ENCODE measurements at places on chromosomes 1 and 21. TPM values are rescaled to one million over a fixed set of nuclear protein-coding genes. Genes with fewer than 3 reads are reported as not detected.

DNA sequence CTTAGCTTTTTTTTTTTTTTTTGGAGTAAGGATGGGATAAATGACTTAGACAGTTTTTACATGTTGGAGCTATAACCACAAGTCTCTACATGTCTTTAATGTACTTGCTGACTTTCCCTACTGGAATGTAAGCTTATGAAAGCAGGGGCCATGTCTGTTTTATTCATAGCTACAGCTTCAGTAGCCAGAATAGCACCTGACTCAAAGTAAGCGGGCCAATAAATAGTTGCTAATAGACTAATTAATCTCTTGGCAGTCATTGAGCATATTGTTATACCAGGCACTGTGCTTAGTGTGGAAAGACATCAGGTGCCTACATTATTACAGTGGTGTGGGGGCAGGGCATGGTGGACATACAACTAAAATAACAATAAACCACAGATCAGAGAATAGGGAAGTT lies 84.4 kb upstream of the HOOK1 start:
- H3K27ac ChIP-seq, result peak overlapping the region; percentile 58
- no peaks in the 10 kb centered on the region for H3K36me3 ChIP-seq
- no peaks in the 10 kb centered on the region for H3K27me3 ChIP-seq
- DNase-seq, result no peak
- H3K4me1 ChIP-seq, result peaks cover 23% of the 10 kb centered on the region

- H3K4me3 ChIP-seq, result no peak overlapping the region
- no peak overlapping the region for H3K27ac ChIP-seq
- H3K27me3 ChIP-seq, result peaks cover 7% of the 10 kb centered on the region
- H3K4me1 ChIP-seq, result no peaks in the 10 kb centered on the region
Observed at GRCh38 chr1:245686006-245686405, 531.2 kb downstream of the KIF26B start.

DNA sequence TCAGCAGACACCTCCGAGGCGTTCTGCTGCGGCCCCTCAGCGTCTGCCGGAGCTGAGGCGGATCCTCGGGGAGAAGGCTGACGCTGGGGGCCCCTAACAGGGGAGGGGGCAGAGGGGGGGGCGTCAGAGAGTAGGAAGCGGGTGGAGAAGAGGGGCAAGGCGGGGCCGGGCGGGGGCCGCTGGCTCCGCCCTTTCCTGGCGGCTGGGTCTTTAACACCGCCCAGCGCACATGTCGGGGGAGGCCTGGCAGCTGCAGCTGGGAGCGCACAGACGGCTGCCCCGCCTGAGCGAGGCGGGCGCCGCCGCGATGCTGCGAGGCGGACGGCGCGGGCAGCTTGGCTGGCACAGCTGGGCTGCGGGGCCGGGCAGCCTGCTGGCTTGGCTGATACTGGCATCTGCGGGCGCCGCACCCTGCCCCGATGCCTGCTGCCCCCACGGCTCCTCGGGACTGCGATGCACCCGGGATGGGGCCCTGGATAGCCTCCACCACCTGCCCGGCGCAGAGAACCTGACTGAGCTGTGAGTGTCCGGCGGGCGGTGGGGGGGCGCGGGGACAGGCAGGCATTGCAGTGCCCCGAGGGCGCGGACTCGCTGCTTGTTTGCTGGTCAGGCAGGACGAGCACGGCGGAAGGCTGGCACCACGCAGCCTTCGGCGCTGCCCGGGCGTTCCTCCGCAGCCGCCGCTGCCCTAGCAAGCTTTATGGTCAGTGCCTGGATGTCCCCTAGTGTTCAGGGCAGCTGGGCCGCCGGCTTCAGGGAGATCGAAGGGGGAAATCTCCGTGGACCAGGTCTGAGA lies at the start of gene NTRK1:
TSS of gene NTRK1 (plus strand) at position 238 of the 796 bp plus-strand sequence. CDS start at position 308, 70 bp downstream.
- H3K4me3 ChIP-seq, result peak within 1 kb of the TSS; percentile 31
- H3K36me3 ChIP-seq, result no peaks in the 10 kb centered on the region
- peaks cover 27% of the 10 kb centered on the region for H3K4me1 ChIP-seq
- peaks cover 87% of the 10 kb centered on the region for H3K27me3 ChIP-seq
- no peak within 1 kb of the TSS for H3K27ac ChIP-seq

GRCh38 chr1:204885790-204886189 lies 15.1 kb downstream of the NFASC start:
- H3K27ac ChIP-seq, result no peak overlapping the region
- H3K27me3 ChIP-seq, result no peaks in the 10 kb centered on the region
- H3K36me3 ChIP-seq, result no peaks in the 10 kb centered on the region
- H3K4me3 ChIP-seq, result no peak overlapping the region
- DNase-seq, result no peak
- no peaks in the 10 kb centered on the region for H3K4me1 ChIP-seq

- H3K27me3 ChIP-seq, result no peaks in the 10 kb centered on the region
- H3K27ac ChIP-seq, result no peak overlapping the region
- H3K36me3 ChIP-seq, result peaks cover 61% of the 10 kb centered on the region
- DNase-seq, result no peak
Observed at GRCh38 chr1:156226116-156226538, 13.3 kb downstream of the PMF1 start.

Gene LRRC8B
- total RNA-seq, result 26.6 TPM

Gene LAMB3
- 92.5 TPM for total RNA-seq

Gene SEC16B
- total RNA-seq, result 3.0 TPM

Data from suprapubic skin (tissue), 4 donors.